ENCODE measurements at places on chromosomes 16 and 17.
A peak's percentile ranks its signal among the peaks of the same experiment; 100 is the strongest.

DNA sequence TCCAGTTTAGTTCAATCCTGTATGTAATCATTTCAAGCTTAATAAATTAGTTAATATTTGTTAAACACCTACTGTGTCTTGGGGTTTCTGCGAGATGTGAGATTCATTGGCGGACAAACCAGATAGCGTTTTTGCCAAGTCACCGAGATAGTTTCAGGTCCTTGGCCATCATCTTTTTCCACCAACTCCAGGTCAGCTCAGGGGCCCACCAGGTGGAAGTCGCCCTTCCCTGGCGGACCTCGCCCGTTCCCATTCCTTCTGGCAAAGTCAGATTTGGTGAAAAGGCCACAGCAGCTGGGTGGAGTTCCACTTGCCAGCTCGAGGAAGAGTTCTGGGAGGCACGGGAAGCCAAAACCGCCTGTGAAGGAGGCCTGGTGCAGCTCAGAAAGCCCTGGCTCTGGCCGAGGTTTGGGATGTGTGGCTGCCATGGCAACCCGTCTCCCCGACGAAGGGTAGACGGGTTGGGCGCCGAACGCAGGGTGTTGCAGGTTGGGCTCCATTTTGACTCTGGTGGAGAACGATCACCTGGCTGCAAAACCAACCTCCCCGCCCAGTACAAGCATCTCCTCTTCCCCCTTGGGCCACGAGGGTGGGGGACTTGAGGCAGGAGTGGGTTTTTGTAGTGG lies 39.5 kb downstream of the CMIP start:
- no peak for DNase-seq

DNA sequence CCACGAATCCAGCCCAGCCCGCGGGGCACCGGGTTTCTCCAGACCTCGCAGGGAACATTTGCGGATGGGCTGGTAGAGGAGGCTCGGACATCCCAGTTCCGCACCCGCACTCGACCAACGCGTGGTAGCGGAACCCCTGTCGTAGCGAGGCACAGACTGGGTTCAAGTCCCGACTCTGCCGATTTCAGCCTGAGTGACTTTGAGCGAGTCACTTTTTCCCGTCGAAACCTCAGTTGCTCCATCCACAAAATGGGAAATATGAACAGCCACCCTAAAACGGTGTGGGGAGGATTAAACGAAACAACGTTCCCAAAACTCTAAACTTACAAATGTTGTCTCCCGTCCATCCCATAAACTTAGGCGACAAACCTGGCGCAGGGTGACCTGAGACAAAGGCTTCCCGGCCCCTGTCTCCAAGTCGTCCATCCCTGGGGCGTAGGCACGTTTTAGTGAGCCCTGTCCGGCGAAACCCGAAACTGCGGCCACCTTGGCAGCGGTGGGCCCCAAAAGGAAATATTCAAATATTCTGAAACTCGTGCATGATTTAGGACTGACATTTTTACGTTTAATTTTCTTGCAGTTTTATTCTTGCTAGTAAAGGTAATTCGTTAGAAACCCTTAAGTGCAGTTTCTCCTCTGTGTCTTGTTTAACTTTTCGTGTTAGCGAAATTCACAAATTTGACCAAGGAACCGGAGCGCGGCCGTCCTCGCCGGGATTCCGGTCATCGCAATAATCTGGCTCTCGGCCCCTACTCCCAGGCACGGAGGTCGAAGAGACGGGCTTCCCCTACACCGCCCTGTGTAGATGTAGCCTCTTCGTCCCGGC lies 1.9 kb upstream of the MLLT6 start:
- DNase-seq, result peak; percentile 32

GRCh38 chr17:48544349-48545021 lies 424 bp downstream of the HOXB2 start:
- peak; percentile 28 for DNase-seq

DNA sequence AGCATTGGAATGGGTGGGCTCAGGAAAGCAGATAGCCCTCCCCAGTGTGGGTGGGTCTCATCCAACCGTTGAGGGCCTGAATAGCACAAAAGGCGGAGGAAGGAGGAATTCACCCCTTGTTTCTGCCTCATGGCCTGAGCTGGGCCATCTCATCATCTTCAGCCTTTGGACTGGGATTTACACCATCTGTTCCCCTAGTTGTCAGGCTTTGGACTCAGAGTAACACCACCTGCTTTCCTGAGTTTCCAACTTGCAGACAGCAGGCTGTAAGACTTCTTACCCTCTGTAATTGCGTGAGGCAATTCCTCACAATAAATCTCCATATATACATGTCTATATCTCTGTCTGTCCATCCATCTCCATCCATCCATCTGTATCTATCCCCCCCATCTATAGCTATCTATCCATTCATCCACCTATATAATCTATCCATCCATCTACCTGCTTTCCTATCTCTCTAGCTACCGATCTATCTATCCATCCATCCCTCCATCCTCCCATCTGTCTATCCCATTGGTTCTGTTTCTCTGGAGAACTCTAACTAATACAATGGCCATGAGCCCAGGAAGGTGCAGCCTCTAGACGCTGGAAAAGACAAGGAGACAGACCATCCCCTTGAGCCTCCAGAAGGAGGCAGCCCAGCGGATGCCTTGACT lies 21.3 kb downstream of the DNAH17 start:
- DNase-seq, result no peak

- DNase-seq, result peak; percentile 41
Measured at GRCh38 chr16:84144209-84144858, 643 bp downstream of the HSDL1 start.

DNA sequence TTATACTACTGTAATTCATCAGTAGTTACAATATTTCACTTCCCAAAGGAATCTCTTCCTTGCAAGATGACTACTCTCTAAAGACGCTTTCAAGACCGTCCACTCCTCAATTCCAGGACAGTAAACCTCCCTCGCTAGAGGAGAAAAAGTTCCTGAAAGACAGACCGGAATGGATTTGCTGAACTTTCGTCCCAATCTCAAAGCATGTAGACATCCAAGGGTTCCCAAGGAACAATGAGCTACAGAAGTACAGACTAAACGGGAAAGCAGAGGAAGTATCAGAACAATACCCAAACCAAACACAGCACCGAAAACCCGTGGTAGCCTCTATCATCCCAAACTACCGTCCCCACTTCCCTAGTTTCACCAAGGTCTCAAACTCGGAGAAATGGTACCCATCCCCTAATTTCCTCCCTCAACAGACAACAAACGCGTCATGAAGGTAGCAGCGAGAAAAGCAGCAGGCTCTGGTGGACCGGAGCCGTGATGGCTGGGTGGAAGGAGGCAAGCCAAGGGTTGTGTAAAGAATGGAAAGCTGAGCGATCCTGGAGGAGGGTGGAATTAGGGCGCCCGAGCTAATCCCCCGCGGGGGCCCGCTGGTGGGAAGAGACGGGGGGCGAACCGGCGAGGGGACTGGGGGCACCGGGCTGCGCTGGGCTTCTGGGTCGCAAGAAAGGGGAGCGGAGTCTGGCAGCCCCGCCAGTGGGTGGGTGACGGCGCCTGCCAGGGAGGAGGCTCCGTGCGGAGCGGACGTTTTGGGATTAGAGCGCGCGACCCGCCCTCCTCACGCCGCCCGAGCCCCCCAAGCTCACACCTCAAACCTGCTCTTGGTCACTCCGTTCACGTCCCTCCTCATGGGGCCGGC lies 647 bp downstream of the FBXL20 start:
- DNase-seq, result no peak

GRCh38 chr16:17887963-17888362 lies 417.2 kb upstream of the XYLT1 start:
- DNase-seq, result no peak

DNA sequence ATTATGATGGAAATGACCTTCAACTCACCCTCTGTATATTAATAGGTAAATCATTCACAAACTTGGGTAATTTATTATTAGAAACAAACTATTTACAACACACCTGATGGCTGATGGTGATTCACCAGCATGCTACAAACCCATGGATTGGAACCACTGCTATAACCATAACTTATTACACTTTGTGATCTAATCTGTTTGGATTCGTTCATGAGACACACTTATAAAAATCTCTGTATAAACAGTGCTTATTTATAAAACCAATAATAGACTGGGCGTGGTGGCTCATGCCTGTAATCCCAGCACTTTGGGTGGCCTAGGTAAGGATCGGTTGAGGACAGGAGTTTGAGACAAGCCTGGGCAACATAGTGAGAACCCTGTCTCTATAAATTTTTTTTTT lies 16.0 kb downstream of the SMIM36 start:
- DNase-seq, result no peak

- DNase-seq, result no peak
Measured at GRCh38 chr17:57488856-57489255, 232.5 kb downstream of the MSI2 start.

- no peak for DNase-seq
Measured at GRCh38 chr17:68539548-68540467, 27.6 kb downstream of the PRKAR1A start.
